ENCODE measurements at places on chromosomes 6 and 20. TPM values are rescaled to one million over a fixed set of nuclear protein-coding genes. Genes with fewer than 3 reads are reported as not detected.
A peak's percentile ranks its signal among the peaks of the same experiment; 100 is the strongest.

- H3K36me3 ChIP-seq, result no peaks in the 10 kb centered on the region
- peaks cover 4% of the 10 kb centered on the region for H3K4me1 ChIP-seq
- DNase-seq, result no peak
Observed at GRCh38 chr6:125252891-125253290, 48.9 kb downstream of the HDDC2 start.

DNA sequence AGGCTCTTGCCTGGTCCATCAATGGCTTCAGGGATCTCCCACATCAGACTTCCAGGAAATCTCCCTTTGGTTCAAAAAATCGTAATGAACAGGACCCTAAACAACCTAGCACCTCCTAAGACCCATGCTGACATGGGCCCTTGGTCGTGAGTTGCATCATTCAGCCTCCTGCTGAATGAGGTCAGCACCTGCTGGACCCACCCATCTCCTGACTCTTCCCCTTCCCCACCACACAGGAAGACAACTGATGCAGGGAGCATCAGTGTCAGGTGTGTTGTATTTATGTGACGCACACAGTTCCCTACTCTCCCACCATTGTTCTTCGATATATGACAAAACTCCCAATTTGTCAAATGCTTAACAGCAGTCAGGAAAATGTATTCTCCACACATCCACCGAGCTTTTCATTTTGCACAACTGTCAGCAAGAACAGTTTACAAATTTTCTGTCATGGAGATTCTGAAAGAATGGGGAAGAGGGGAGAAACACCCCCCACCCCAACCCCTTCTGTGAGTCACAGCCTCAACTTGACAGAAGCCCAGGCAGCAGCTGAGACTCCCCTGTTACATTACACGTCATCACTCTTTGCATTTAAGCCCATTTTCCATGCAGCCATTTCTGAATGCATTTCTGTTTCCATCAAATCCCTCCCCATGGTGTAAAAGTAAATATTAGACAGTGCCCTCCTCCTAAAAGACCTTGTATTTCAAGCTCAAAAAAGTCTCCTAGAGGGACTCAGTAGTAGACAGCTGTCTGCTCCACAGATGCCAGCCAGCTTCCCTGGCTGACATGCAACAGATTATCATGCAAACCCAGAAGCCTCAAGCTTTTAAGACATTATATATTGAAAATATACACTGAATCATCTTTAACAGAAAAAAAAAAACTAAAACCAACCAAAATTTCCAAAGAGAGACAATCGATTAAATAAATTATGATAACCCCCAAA, 577.5 kb downstream of the PTPRT start:
- H3K4me1 ChIP-seq, result no peaks in the 10 kb centered on the region
- no peak overlapping the region for H3K4me3 ChIP-seq
- no peaks in the 10 kb centered on the region for H3K27me3 ChIP-seq
- no peaks in the 10 kb centered on the region for H3K36me3 ChIP-seq

Gene OPN5
- not detected for total RNA-seq

- H3K27ac ChIP-seq, result no peak overlapping the region
- no peak for DNase-seq
- no peaks in the 10 kb centered on the region for H3K36me3 ChIP-seq
- H3K4me1 ChIP-seq, result no peaks in the 10 kb centered on the region
- no peaks in the 10 kb centered on the region for H3K27me3 ChIP-seq
Observed at GRCh38 chr6:26175428-26176181, 88.4 kb downstream of the HFE start.

GRCh38 chr20:2253256-2253655, 42.5 kb upstream of the TGM3 start:
- no peak overlapping the region for H3K27ac ChIP-seq
- H3K27me3 ChIP-seq, result no peaks in the 10 kb centered on the region
- no peaks in the 10 kb centered on the region for H3K36me3 ChIP-seq
- no peaks in the 10 kb centered on the region for H3K4me1 ChIP-seq
- H3K4me3 ChIP-seq, result no peak overlapping the region

Gene ADGRF1
- total RNA-seq, result not detected

DNA sequence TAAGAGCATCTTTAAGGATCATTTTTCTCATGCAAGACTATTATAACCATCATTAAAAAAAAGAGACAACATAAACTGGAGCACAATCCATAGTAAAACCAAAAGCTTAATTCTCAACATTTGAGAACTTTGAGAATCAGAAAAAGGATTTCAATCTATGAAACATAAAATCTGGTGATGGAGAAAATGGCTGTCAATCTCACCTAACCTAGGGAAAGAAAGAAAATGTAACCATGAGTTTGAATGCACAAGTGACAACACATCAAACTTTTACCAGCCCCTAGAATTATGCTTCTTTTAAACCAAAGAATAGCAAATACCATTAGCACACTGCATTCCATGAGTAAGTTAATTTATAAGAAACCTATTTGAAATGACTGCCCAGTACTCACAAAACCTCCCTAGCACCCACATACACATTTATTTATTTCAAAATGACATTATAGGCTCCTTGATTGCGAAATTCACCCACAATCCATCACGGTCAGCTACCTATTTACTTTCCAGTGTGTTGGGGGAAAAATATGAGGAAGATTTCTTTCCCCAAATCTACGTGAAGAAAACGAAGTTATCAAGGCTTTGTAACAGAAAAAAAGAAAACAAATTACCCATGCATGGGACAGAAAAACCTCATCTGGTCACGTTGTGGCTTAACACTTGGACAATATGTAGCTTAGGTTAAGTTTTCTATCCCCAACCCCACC, 828 bp downstream of the ASCC3 start:
- no peaks in the 10 kb centered on the region for H3K27me3 ChIP-seq
- H3K36me3 ChIP-seq, result no peaks in the 10 kb centered on the region
- DNase-seq, result no peak
- H3K4me1 ChIP-seq, result no peaks in the 10 kb centered on the region
- H3K27ac ChIP-seq, result no peak overlapping the region
- H3K4me3 ChIP-seq, result peak overlapping the region; percentile 79

Gene NKAPL
- total RNA-seq, result 3.2 TPM

- H3K4me1 ChIP-seq, result no peaks in the 10 kb centered on the region
- H3K27me3 ChIP-seq, result no peaks in the 10 kb centered on the region
- no peak overlapping the region for H3K27ac ChIP-seq
- DNase-seq, result no peak
- H3K4me3 ChIP-seq, result no peak overlapping the region
- H3K36me3 ChIP-seq, result no peaks in the 10 kb centered on the region
Observed at GRCh38 chr6:139409026-139409425, 34.6 kb upstream of the CITED2 start.

Gene NCOA7
- 82.1 TPM for total RNA-seq

Gene SF3B5
- 75.2 TPM for total RNA-seq

GRCh38 chr6:52230685-52231084, 13.6 kb downstream of the IL17F start:
- no peak for DNase-seq
- no peaks in the 10 kb centered on the region for H3K36me3 ChIP-seq
- no peak overlapping the region for H3K4me3 ChIP-seq
- no peak overlapping the region for H3K27ac ChIP-seq
- no peaks in the 10 kb centered on the region for H3K27me3 ChIP-seq

Data from aorta (tissue), 5 donors.